ENCODE measurements at places on chromosomes 12 and 14.

GRCh38 chr14:63848890-63849289 is 3.9 kb upstream of the SYNE2 start:
- no peak for DNase-seq

- DNase-seq: no peak
Measured at GRCh38 chr12:42326541-42327226, 717 bp downstream of the PPHLN1 start.

- DNase-seq: no peak
Measured at GRCh38 chr12:94940771-94941170, 62.7 kb downstream of the NDUFA12 start.

GRCh38 chr12:64269161-64269560 is 47.1 kb upstream of the KICS2 start:
- DNase-seq: no peak
